ENCODE measurements at places on chromosomes 6 and 20.

DNA sequence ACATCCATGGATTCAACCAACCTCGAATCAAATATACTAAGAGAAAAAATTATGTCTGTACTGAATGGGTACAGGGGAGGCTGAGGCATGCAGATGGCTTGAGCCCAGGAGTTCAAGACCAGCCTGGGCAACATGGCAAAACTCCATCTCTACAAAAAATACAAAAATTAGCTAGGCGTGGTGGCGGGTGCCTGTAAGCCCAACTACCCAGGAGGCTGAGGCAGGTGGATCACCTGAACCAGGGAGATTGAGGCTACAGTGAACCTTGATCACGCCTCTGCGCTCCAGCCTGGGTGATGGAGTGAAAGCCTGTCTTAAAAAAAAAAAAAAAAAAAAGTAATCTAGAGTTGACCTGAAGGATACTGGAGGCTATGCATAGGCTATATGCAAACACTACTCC is 219.1 kb upstream of the SNX9 start:
- no peak for DNase-seq

GRCh38 chr20:47411161-47411560 is 54.7 kb upstream of the ZMYND8 start:
- no peak for DNase-seq

DNA sequence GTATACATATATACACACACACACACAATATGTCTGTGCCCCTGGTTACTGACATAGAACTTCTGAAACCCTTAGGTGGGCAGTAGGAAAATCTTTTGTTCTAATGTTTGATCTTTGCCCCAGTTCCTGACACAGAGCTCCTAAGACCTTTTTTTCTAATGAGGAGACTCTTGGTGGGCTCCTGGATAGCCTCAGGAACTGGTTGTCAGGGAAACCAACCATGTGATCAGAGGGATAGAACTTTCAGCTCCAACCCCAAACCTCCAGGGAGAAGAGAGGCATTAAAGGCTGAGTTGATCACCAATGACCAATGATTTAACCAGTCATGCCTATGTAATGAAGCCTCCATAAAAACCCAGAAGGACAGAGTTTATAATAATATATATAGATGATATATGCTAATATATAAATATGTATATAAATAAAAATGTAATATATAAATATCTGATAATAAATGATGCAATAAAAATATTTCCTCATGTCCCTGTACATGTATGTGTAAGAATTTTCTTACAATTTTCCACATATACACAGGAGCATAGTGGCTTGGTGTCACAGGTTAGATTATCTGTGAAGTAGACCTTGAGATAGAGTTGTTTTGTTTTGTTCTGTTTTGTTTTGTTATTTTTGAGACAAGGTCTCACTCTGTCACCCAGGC is 93.3 kb downstream of the GPX5 start:
- no peak for DNase-seq

DNA sequence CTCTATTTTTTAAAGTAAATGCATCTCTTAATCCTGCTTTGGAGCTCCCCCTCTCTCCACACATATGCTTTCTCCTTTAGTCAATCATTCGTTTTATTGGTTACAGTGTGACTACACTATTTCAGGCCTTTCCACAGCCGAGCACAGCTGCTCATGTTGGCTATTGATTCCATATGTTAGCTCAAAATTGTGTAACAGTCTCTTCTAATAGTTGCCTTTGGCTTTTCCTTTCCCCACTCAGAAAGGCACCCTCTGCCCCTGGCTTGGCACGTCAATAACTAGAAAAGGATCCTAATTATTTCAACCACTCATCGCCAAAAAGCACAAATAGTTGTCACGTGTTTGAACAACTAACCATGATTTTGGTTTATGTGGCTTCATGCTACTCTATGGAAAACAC is 410.3 kb upstream of the SLC35B3 start:
- DNase-seq, result no peak

- DNase-seq, result no peak
Observed at GRCh38 chr6:88365230-88365629, 199.1 kb upstream of the CNR1 start.

DNA sequence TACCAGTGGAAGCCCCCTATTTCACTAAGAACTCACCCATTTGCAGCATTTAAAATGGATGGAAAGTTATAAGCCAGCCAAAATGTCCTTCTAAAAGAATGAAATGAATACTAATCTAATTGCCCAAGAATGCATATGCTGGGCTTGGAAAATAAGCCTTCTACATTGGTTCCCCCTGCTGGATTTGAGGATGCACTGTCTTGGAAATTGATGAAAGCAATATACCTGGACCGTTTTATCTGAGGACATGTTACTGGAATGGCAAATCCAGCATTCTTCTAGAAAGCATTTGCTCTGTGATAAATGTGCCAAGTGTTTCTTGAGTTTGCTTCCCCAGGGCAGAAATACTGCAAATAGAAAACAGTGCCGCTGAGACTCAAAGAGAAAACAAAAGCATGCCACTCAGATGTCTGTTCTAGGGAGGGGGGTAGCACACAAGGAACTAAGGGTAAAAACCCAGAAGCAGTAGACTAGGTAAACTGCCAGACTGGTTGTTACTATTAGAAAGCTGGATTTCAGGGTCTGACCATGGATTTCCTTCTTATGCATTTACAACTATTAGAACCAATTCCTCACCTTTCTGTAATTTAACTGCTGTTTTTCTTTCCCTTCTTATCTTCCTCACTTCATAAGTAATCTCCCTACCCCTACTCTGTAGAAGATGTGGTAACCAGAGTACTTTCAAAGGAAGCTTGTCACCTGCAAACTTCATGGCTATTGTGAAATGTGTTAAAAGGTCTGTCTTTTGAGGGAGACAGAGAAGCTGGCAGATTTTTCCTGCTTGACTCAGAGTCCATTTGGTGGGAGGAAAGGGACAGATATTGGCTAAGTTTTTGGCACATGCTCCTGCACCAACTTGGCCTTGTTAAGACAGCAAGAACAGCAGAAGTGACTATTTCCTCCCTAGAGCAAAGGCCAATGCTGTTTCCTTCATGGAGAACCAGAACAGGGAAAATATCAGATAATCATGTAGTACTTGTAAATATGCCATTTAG is 642.6 kb downstream of the KIF16B start:
- DNase-seq, result no peak

- DNase-seq, result no peak
Observed at GRCh38 chr20:57421253-57422220, 30.3 kb downstream of the RBM38 start.
